ENCODE measurements at places on chromosomes 4 and X.

GRCh38 chr4:65918212-65918611 is 247.9 kb upstream of the EPHA5 start:
- DNase-seq: peak; percentile 1

DNA sequence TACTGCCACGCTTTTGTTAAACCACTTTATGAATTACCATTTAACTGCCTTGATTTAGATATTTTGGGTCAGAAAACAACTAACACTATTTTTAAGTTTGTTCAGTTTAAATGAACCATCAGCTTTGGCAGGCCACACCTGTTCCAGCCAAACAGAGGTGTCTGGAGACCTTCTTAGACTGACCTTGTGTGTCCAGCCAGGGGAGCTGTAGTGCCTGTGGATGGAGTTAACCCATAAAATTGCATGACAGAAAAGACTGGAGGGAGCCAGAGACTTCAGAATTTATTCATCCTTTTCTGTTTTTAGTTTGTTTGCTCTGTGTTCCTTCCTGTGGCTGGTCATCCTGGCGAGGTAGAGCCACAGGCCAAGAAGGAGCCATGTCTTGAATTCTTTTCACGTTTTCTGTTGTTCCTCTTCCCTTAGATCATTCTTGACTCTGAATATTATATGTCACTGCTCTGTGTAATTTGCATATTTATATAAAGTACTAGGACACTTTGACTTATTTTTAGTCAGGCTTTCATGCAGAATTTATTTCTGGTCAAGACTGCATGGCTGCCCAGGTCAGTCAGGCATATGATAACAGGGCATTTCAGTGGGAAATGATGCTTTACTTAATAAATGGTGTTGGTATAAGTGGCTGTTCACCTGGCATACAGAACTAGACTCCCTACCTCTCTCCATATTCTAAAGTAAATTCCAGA is 26.7 kb downstream of the HERC3 start:
- DNase-seq: no peak

- no peak for DNase-seq
Measured at GRCh38 chrX:16993791-16994318, 47.4 kb downstream of the REPS2 start.

GRCh38 chr4:117156806-117157205 is 71.4 kb upstream of the TRAM1L1 start:
- DNase-seq: no peak

DNA sequence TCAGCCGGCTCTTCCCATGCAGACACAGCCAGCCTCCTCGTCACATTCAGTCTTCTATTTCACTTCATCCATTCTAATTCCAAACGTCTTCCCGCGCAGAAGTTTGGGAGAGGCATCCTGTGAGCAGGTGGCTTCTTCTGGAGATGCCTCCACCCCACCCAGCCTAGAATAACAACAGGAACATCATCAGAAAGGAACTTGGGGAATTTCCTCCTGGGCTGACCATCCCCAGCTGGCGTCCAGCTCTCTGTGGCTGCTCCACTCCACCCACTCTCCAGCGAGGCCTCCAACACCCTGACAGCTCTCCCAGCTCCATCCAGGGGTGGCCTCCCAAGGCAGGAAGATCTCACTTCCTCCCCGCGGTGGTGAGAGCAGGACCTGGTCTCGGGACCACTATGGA is 5.5 kb upstream of the C4orf50 start:
- no peak for DNase-seq

GRCh38 chr4:1178300-1179088 is 6.1 kb upstream of the SPON2 start:
- DNase-seq: no peak
